Activated CD4-positive, alpha-beta T cell treated with anti-CD3 and anti-CD28 coated beads, Interleukin-2, amount 50 U/mL, for 16 hours (primary cell): ENCODE measurements at places on chromosomes 1 and 21.
A peak's percentile ranks its signal among the peaks of the same experiment; 100 is the strongest.

- no peak for DNase-seq
Observed at GRCh38 chr1:210330279-210330866, 1.7 kb downstream of the HHAT start.

DNA sequence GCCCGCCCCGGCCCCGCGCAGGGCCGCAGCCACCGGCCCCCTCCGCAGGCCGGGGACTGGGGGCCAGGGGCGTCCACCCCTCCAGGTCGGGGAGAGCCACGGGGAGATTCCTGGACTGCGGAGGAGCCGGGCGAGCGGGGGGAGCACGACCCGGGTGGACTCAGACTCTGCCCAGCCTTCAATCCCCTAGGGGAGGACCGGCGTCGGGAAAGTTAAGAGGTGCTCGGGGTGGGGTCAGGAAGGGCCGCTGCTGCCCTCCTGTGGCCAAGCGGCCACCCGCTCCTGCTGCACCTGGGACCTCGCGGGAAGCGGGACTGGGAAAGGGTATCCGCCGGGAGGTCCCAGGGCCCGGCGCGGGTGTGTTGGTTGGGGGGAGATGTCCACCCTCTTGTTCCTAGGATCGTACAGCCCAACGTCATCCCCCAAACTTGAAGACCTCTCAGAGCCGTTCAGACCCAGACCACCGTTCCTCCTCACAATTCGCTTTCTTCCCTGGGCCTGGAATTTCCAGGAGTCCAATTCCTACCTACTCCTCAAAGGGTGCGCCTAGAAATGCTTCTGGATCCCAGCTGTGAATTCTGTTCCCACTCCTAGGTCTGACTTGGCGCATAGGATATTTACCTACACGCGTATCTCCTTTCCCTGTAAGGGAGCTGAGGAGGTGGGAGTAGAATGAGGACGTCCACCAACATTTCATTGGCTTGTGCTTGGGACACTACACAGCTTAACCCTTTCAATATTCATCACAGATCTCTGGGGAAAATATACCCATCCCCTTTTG is 484 bp upstream of the RHOC start:
- DNase-seq = peak; percentile 72

GRCh38 chr1:17538428-17539117 is 925 bp upstream of the ARHGEF10L start:
- no peak for DNase-seq

DNA sequence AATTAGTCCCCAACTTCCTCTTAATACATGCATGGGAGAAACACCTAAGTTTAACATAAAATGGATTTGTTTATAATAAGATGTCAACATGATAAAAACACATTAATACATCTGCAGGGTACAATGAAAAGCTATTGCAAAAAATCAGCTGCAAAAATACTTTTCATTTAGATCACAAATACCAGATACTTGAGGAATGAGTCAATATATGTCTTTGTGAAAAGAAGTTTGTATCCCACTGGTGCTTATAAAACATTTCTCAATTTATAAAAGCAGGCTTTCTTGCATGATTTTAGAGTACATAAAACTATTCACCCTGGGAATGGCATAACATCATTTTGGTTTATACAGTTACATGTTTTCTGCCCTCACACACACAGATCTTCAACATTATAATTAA is 18.6 kb upstream of the PRKAA2 start:
- DNase-seq = no peak

- DNase-seq = peak; percentile 61
Observed at GRCh38 chr1:111769517-111770146, 13.9 kb downstream of the DDX20 start.

DNA sequence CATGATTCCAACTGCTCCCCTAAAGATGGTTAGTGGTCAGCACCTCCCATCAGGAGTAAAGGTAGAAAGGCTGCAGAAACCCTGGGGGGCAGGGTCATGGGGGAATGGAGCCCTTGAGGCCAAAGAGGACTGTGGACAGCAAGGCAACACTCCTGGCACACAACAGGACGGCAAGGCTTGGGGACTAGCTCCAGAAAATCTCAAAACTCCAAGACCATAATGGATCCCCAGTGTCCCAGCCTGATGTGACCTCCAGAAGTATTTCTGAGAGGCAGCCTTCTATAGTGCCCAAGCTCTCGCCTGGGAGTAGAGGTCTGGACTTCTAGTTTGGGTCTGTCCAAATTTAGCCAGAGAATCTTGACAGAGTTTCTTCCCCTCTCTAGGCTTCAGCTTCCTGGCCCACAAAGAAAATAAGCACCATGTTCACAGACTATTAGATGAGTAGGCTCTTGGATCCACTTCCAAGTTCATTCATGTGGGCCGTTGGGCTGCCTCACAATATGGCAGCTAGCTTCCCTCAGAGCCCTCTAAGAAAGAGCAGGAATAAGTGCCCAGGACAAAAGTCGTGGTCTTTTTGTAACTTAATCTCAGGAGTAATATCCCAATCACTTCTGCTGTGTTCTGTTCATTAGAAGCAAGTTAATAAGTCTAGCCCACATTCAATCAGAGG is 6.9 kb downstream of the CD2 start:
- DNase-seq = no peak

DNA sequence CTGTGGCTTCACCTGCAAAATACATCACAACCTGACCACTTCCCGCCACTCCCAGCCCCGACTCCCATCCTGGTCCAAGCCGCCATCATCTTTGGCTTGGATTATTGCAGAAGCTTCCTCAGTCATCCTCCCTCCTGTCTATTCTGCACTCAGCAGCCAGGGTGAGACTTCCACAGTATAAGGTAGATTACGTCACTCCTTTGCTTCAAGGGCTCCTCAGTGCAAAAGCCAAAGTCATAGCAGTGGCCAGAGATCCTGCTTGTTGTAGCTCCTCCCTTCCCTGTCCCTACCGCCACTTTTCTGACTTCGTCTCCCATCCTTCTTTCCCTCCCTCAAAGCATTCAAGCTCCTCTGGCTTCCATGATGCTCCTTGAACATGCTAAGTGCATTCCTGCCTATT is 152.8 kb downstream of the GRIK3 start:
- DNase-seq = no peak

GRCh38 chr1:25051906-25052305 is 121.8 kb upstream of the RUNX3 start:
- no peak for DNase-seq

- DNase-seq = no peak
Observed at GRCh38 chr1:27152829-27153548, 1.9 kb downstream of the SLC9A1 start.

GRCh38 chr1:228242409-228242808 is 34.6 kb downstream of the OBSCN start:
- DNase-seq = no peak

DNA sequence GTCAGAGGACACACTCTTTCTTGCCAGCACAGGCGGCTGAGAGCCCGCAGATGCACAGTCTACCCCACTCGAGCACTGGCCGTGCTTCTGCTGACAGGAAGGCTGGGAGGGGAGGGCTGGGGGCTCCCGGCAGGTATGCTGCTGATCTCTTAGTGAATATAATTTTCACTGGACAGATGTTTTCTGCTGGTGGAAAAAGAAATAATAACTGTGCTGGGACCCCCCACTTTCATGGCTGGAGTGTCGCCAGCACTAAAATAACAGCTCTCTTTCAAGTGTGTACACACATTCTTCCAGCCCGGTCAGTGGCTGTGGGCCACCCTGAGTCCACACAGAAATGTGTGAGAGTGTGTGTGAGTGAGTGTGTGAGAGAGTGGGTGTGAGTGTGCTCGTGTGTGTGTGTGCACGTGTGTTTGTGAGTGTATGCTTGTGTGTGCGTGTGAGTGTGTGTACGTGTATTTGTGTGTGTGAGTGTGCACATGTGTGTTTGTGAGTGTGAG is 167.7 kb upstream of the USP24 start:
- no peak for DNase-seq

- peak; percentile 87 for DNase-seq
Observed at GRCh38 chr1:30779294-30780071, 21.9 kb upstream of the LAPTM5 start.

DNA sequence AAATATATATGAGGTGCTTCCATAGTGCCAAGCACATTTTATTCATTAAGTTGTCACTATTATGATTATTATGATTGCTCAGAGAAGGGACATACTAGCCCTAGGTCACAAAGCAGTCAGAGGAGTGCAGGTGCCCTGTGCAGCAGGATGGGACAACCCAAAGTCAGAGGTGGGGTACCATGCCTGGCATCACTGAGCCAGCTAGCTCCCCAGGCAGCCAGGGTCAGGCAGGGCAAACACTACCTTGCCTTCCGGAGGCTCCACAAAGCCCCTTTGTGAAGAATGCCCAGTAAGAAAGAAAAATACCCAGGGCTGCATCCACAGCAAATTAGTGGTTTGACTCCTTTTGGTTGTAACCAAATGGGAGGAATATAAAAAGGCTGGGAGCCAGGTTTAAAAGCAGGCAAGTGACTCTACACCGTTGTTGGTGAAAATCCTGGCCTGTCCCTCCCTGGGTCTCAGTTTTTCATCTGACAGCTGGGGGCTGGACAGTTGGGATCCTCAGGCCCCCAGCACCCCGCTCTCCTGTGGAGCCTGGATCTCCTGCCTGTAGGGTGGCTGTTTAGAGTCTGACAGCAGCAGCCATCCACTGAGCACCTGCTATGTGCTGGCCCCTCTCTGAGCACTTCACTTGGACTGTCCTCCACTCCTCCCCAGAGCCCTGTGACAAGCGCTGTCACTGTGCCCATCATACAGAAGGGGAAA is 98.8 kb downstream of the GLIS1 start:
- DNase-seq = no peak

GRCh38 chr1:6445062-6445763 is 20.6 kb downstream of the ESPN start:
- peak; percentile 37 for DNase-seq

DNA sequence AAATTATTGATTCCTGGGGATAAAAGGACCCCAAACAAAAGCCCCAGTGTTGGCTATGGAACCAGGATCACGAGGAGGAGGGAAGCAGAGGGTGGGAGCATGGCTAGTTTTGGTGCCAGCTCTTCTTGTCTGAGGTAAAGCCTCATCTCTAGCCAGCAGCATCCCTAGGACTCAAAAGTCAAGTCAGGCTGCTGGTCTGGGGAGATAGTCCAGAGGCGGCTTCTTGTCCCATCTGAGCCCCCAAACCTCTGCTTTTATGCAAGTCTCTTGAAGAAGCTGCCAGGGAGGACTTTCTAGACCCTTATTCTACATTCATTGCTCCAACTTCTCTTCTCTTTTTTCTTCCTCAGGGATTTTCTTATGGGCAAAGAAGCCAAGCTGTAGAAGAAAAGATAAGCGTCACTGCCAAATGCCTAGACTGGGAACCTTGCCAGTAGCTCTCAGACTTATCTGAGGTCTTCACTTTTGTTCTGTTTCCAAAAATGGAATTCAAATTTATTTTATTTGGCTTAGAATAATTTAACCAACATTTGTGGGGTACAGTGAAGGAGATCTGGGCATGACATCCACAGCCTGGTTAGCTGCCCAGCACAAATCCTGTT is 6.9 kb upstream of the ANKRD35 start:
- DNase-seq = no peak

DNA sequence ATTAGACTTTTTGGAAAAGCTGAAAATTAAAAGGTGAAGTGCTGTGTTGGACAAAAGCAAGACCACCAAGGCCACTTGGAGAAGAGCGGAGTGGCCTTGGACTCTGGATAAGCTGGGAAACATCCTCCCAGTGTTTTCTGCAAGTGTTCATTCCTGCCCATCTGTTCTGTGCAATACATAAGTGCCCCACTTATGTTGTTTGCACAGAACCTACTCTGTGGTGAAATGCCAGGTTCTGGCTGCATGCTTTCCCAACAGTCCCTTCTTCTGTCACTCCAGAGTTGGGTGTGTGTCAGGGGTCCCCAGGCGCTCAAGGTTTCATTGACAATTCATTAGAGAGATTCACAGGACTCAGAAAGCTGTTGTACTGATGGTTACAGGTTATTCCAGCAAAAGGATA is 30.3 kb downstream of the NHLH2 start:
- no peak for DNase-seq

GRCh38 chr21:41367945-41368734 is 6.3 kb downstream of the MX2 start:
- DNase-seq = no peak

GRCh38 chr1:237701534-237701933 is 189.2 kb downstream of the ZP4 start:
- no peak for DNase-seq

GRCh38 chr21:24823247-24823646 is 784.0 kb downstream of the MRPL39 start:
- DNase-seq = no peak

- no peak for DNase-seq
Observed at GRCh38 chr21:40373761-40374160, 473.2 kb downstream of the DSCAM start.

DNA sequence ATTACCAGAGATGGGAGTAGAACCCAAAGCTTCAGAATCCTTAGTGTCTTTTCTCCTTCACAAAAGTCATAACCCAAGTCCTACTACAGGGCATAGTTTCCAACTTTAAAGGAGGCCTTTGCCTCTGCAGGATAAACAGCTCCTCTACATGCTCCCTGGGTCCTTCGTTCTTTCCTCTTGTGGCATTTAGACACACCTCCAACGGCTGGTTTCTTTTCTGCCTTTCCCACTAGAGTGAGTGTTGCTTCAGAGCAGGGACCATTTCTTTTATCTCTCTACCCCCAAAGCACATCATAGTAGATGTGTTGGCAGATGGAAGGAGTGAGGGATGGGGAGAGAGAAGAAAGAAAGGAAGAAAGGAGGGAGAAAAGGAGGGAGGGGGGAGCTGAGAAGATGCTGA is 144.7 kb upstream of the SPATA6 start:
- DNase-seq = no peak

GRCh38 chr1:197424380-197424779 is 156.3 kb downstream of the CRB1 start:
- DNase-seq = no peak

DNA sequence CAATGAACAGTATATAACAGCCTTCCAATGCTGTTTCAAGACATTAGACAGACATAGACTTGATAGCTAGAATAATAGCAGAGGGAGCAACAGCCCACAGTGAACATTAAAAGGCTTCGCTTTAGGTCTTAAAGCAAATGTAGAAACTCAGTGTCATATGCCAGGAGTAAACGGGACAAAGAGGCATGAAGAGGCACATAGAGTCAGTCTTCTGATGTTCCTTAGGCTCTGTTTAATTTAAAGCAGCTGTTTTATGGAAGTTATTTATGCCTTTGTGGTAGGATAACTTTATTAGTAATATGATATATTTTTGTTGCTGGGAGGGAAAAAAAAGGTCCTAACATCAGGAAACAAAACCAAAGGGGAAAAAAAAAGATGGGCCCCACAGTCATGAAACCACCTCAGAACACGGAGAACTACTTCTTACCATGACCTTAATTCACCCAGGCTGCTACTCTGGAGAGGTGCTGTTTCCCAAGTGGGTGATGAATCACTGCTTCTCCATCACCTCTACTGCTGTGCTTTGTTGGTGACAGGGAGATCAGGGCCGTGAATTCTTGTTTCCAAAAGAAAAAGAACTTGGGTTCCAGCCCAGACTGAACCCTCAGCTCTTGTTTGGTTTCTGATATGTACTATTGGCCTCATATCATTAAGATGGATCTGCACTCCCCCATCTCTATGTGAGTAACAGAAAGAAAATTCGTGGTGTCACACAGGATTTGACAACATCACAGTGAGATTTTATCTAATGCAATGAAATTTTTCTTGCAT is 616.9 kb downstream of the KIF26B start:
- no peak for DNase-seq
